EH (cell line): ENCODE measurements at places on chromosomes 3 and 15.
A peak's percentile ranks its signal among the peaks of the same experiment; 100 is the strongest.

DNA sequence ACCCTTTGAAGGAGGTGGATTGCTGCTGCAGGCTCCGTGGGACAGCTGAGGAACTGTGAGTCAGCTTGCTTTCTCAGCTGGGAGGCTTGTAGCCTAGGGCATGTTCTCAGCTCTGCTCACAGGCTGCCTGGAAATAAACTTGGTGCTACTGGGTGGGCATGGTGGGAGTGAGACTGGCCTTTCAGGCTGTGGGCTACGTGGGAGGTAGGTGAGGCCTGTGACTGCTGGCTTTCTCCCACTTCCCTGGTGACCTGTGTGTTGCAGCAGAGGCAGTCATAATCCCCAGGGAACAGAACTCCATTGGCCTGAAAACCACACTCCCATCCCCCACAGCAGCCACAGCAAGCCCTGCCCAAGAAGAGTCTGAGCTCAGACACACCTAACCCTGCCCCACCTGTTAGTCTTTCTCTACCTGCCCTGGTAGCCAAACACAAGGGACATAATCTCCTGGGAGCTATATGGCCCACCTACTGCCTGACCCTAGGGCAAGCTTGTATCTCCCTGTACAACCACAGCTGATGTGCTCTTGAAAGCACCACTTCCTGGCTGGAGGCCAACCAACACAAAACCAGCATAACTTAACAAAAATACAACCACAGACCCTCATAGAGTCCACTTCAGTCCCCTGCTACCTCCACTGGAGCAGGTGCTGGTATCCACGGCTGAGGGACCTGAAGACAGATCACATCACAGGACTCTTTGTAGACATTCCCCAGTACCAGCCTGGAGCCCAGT lies 236.5 kb downstream of the SQOR start:
- DNase-seq: peak; percentile 84

GRCh38 chr3:175267121-175267531 lies 408.0 kb downstream of the NAALADL2 start:
- DNase-seq: peak; percentile 93

GRCh38 chr3:146033950-146034349 lies 127.0 kb downstream of the PLOD2 start:
- no peak for DNase-seq

- DNase-seq: no peak
Observed at GRCh38 chr3:58585994-58586393, 8.8 kb upstream of the FAM107A start.

DNA sequence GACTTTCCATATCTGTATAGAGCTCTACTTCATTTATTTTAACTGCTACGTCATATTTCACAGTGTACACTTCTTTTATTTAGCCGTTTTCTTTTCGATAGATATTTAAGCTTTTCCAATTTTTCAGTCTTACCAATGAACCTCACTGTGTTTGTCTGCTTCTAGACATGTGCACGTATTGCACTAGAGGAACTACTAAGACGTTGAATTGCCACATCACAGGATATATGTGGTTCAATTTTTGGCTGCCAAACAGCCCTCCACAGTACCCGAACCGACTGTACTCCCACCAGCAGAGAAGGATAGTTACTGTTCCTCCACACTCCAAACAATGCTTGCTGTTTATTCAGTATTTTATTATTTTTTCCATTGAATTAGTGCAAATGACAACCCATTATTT lies 2.0 kb downstream of the NR1I2 start:
- DNase-seq: no peak

GRCh38 chr3:160480931-160481330 lies 31.3 kb upstream of the TRIM59 start:
- no peak for DNase-seq

DNA sequence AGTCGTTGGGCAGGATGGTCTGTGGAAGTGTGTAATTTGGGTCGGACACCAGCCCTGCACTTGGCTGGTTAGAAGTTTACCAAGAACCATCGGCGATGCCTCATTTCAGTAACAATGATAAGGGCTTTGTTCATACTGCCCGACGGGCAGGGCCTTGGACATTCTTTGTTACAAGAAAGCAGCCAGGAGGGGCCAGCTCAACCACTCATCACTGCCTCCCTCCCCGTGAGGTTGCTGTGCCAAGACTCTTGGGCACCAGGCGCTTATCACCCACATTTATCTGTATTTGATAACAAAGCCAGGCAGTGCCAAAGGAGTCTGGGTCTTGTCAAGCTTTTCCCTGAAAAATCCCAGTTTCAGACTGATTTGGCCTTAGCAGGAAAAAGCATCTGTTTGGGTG lies 235.0 kb downstream of the ADAMTS17 start:
- no peak for DNase-seq

DNA sequence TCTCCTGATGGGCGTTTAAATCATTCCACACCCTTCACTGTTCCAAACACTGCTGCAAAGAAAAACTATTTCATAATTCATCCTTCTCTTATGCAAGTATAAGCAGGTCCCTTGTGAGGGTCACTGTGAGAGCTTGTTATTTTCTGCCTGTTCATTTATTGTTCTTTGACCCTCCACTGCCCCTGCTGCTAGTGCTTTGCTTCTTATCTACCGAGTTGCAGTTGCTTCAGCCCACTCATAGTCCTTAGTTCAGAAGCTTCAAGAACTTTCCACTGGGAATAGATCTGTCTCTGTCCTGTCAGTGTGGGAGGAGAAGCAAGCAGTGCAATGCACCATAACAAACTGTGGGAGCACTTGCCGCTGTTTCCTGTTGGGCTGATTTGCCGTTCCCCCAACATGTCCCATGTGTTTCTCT lies 39.8 kb downstream of the RIOX2 start:
- no peak for DNase-seq

DNA sequence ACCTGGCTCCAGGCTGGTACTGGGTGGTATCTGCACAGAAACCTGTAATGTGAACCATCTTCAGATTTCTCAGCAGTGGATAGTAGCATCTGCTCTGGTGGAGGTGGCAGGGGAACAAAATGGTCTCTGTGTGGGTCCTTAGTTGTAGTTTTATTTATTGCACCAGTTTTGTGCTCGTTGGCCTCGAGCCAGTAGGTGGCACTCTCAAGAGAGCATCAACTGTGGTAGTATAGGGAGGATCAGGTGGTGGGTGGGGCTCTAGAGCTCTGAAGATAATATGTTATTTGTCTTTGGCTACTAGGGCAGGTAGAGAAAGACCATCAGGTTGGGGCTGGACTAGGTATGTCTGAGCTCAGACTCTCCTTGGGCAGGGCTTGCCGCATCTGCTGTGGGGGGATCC lies 254.0 kb upstream of the GPR149 start:
- no peak for DNase-seq

DNA sequence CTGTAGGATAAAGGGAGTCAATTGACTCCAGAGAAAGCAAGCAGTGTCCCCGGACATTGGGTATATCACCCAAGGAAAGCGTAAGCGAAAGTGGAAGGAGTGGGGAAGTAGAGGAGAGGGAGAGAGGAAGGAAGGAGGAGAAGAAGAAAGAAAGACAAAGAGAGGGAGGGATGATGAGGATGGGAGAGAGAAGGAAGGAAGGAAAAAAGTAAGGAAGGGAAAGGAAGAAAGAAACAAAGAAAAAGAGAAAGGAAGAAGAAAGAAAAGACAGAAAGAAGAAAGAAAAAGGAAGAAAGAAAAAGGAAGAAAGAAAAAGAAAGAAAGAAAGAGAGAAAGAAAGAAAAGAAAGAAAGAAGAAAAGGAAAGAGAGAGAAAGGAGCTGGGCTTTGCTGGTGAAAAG lies 839 bp downstream of the DNASE1L3 start:
- DNase-seq: no peak

DNA sequence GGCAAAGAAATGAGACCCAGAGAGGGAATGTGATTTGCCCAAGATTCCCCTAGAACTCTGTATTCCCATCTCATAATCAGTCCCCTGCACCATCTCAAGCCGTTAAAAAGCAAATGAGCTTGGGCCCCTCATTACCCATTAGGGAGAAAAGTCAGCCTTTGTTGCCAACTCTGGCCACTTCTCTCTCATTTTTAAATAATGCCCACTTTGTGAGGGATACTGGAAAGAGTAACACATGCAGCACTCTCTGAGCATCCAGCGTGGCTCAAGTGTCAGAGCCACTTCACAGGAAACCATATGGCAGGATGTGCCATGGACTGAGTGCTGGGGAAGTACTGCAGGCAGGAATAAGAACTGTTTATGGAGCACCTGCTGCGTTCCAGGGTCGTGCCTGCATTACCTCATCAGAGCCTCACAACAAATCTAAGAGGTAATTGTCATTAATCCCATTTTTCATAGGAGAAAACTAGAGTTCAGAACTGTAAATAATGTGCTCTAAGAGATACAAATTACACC lies 49.8 kb upstream of the SLC6A1 start:
- no peak for DNase-seq

- no peak for DNase-seq
Observed at GRCh38 chr3:108131475-108132134, 40.8 kb upstream of the CD47 start.

DNA sequence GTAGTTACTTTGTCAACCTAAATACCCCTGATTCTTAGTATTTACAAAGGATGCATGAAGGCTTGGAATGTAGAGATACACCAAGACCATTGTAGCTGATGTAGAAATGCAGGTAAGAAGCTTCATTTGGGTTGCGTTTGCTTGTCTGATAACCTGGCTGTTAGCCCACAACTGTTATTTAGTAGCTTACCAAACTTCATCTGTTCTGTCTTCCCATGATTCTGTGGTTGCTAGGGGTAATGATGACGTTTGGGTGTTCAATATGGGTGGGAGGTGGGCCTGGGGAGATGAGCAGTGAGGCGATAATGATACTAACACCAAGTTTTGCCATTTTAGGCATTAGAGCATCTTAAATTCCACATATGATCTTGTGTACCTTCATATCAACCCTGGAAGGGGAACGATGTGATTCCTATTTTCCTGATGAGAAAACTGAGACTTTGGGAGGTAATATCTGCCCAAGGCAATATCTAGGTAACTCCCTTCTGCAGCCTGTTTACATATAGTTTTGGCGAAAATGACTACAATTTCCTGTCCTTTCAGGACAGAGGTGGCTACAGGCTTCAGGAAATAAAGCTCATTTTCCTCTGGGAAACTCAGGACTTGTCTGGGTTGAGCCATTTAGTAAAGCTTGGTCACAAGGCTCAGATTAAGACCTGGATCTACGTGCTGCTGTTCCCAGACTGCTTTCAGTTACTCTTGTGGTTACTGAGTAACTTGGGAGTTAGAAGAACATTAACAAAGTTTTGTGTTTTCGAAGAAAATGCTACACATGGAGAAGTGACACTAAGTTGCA lies 26.8 kb downstream of the FNDC3B start:
- DNase-seq: peak; percentile 49

GRCh38 chr15:75069301-75069925 lies 46.0 kb downstream of the PPCDC start:
- no peak for DNase-seq

- DNase-seq: no peak
Observed at GRCh38 chr3:188518416-188518815, 364.5 kb downstream of the LPP start.

- DNase-seq: peak; percentile 60
Observed at GRCh38 chr3:51389423-51390183, 1.5 kb upstream of the RBM15B start.

DNA sequence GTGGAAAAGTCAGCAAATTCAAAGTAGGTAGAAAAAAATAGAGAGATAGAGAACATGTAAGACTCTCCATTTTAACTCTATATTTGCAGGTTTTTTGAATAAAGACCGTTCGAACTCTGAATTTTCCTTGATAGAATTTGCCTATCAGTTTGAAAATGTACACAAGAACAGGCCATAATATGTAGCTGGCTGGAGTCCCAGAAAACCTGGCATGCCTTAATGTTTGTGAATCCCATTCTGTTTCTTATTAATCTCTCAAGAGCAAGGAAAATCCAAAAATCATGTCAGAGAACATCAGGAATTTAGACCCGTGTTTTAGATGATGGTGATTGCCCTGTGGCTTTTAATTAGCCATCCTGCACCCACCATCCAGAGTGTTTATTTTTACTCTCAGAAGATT lies 7.2 kb upstream of the CFAP161 start:
- no peak for DNase-seq

GRCh38 chr3:99666201-99666600 lies 27.8 kb downstream of the COL8A1 start:
- peak; percentile 60 for DNase-seq

GRCh38 chr3:2599471-2599870 lies 500.8 kb downstream of the CNTN4 start:
- DNase-seq: no peak

GRCh38 chr3:56962206-56962605 lies 98.3 kb upstream of the SPATA12 start:
- no peak for DNase-seq

- DNase-seq: peak; percentile 58
Observed at GRCh38 chr3:71317749-71318457, 265.6 kb downstream of the FOXP1 start.

DNA sequence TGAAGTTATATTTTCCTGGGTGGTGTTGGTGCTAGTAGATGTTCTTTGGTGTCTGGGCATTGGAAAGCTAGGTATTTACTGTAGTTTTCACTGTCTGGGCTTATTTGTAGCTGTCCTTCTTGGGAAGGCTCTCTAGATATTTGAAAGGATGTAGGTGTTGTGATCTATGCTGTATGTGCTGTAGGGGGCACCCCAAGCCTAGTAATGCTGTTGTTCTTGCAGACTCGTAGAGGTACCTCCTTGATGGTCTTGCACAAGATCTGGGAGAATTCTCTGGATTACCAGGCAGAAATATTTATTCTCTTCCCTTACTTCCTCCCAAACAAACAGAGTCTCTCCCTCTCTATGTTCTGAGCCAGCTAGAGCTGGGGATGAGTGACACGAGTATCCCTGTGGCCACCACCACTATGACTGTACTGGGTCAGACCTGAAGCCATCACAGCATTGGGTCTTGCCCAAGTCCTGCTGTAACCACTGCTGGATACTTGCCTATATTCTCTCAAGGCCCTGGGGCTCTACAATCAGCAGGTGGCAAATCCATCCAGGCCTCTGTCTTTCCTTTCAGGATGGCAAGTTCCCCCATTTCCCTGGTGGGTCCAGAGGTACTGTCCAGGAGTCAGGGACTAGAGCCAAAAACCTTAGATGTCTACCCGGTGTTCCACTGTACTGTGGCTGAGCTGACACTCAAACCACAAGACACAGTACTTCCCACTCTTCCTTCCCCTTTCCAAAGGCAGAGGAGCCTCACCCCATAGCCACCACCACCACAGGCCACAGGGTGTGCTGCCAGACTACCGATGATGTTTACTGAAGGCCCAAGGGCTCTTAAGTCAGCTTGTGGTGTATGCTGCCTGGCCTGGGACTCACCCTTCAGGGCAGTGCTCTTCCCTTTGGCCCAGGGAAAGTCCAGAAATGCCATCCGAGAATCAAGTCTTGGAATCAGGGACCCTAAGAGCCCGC lies 195.2 kb upstream of the DPPA4 start:
- DNase-seq: peak; percentile 75

GRCh38 chr3:197336348-197336747 lies 37.9 kb upstream of the DLG1 start:
- DNase-seq: no peak
